Hematopoietic multipotent progenitor cell treated with erythropoietin and hydrocortisone succinate and interleukin-3 and kit ligand, for 17 days (in vitro differentiated cells): ENCODE measurements at places on chromosomes 6 and 20.

DNA sequence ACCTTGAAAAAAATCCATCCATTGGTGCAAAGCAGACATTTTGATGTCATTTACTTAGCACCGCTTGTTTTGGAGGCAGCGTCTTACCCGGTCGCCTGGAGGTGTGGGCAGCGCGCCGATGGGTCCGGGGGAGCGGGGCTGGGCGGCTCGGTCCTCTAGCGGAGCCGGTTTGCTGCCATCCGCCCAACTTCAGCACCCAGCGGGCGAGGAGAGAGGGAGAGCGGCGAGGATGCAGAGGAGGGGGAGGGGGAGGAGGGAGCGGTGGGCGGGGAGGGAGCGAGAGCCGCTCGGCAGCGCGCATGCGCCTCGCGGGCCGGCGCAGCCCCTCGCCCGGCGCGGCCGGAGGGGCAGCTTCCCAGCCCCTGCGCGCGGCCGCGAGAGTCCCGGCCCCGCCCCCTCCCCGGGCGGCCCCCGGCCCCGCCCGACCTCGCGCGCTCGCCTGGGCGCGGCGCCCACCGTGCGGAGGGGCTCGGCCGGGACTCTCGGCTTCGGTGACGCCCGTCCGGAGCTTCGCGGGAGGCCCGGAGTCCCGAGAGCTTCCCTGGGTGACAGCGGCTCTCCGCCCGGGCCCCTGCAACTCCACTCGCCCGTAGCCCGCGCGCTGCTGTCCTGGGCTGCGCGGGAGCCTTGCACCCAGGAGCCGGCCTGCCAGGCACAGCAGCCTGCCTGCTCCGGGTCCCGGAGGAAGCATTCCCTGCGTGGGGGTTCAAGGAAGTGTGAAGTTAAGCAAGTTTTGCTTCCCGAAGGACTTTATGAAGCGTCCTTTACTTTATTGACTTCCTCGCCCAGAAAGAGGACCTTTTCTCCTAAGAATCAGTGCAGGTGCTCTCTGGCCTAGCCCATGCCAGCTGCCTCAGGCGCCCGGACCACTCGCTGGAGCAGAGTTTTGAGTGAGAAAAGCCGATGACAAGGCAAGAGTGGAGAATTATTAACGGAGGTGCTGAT lies at the start of gene RGS17:
RGS17 (minus strand) TSS at position 246 of the 945 bp plus-strand sequence. CDS start 87,264 bp downstream, outside the sequence.
- DNase-seq: no peak

DNA sequence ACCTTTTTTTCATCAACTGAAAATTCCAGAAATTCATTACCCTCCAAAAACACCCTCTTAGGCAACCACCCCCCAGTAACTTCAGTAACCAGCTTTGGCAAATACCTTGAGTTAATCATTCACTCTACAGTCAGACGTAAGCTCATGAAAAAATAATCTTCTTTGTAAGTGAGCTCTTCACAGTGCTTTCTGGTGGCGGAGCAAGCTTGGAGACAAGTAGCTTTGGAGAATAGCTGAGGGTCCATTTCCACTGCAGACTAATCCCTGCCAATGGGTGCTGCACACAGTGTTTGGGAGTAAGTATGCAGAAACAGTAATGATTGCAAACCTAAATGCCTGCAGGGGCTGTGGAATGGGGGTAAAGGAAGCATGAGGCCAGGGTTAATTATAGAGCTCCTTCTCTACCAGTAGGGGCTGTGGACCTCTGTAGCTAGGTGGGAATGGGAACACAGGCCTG lies 56.8 kb upstream of the HINT3 start:
- DNase-seq: no peak

DNA sequence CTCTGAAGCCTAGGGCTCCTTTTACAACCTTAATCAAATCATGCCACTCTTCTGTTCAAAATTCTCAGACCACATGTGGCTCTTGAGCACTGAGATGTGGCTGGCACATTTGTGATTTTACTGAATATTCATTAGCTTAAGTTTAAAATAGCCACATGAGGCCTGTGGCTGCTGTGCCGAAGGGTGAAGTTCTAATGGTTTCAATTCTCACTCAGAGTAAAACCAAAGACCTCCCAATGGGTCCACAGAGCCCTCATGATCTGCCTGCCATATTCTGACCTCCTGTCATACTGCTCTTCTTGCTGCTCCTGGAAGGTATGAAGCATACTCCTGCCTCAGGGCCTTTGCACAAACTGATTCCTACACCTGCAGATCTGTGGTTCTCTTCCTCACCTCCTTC lies 7.8 kb upstream of the CST3 start:
- no peak for DNase-seq

DNA sequence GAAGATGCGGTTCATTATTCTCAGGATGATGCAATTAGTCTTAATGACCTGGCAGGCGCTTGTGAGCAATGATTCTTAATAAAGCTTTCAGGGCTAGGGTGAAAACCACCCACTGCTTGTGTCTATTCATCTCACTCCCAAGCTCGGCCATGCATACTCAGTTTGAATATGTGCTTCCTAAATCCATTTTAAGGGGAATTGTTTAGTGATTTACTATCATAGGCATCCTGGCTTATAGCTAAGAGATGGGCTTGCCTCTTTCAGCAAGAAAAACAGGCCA lies 141.1 kb upstream of the SLC24A3 start:
- DNase-seq: no peak

DNA sequence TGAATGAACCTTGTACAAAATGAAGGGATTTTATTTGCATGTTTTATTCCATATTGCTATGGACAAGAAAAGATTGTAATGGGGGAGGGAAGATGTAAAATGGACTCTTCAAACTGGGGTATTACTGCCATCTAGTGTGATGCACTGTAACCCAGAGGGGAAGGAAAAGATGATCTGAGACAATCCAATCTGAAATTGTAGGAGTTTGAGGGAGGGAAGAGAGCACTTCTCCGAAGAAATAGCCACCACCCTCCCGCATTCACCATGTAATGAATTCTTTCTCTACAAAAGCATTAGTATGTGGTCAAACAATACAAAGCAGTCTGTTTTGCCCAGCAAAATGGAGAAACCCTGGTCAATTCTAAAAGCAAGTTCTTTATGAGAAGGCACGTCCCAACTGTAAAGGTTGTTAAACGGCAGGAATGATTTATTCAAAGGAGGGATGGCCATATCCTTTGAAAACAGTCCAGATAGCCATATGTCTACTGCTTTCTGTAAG lies 679.5 kb upstream of the NRSN1 start:
- DNase-seq: no peak

GRCh38 chr6:162917506-162917905 lies 189.7 kb downstream of the PACRG start:
- DNase-seq: no peak

DNA sequence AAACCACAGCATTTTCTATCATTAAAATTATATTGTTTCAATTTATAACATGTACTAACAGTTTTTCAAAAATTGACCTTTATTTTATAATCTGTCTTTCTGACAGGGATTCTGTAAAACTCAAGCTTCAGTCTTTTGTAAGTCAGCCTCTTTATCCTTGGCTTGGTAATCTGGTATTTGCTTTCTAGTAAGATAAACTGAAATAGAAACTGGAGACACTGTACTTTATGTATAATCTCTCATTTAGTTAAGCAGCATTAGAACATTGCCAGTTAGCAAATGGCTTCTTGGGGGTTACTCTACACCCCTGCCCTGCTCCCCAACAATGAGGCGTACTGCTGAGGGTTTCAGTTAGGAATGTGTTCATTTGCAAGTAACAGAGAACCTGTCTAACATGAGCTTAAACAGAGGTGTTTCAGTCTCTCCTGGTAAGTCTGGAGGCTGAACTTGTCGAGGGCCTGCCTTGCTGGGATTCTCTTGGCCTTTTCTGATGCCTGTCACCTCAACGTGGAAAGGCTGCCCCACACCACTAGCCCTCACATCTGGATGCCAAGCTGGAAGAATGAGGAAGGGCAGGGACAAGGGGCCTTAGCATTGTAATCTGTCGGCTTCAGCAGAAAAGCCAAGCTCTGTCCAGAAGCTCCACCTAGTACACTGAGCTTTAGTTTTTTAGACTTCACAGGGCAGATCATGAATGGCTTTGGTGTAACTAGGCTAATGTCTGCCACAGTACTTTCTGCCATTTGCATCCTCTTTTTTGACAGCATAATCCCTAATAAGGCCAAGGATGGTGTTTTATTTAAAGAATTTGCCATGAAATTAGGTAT lies 34.8 kb downstream of the SH3BGRL2 start:
- DNase-seq: no peak

- no peak for DNase-seq
These were observed 12.0 kb downstream of the TTI1 start for GRCh38 chr20:38021087-38021772.

GRCh38 chr6:126625019-126625418 lies 285.1 kb downstream of the CENPW start:
- DNase-seq: no peak
